ENCODE measurements at places on chromosomes 12 and 14. TPM values are rescaled to one million over a fixed set of nuclear protein-coding genes. Genes with fewer than 3 reads are reported as not detected.

The LRFN5 gene
- total RNA-seq, result 1.2 TPM

The TCL1B gene
- total RNA-seq, result not detected

The OR10A7 gene
- not detected for total RNA-seq

The MYL6B gene
- 98.2 TPM for total RNA-seq

The C14orf39 gene
- not detected for total RNA-seq

The KRT3 gene
- total RNA-seq, result not detected

The RDH5 gene
- total RNA-seq, result 27.5 TPM

The VRTN gene
- not detected for total RNA-seq

The HOTAIR gene
- total RNA-seq, result not detected

The INSM2 gene
- total RNA-seq, result not detected
